ENCODE measurements at places on chromosomes 7 and 10.

- no peak for DNase-seq
Measured at GRCh38 chr7:452226-452751, 67.4 kb downstream of the PDGFA start.

DNA sequence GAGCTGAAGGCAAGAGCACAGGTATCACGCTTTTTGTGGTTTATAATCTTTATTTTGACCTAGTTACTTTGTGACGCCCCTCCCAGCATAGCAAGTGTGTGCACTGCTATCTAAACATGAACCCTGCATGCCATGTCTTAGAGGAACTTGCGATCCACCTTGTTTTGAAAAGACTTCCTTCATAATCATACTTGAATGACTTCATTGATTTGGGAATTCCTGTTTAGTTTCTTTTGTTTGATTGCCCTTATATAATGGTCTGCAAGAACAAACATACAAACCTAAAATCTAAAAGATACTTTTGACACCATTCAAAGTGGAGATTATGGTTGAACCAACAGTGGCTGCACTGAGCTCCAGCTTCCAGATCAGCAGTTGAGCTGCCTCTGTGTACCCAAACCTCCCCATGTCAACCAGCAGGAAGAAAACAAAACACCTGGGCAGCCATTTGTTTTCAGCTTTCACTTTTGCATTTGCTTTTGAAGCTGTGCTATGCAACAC lies 132.6 kb downstream of the CELF2 start:
- DNase-seq, result no peak

DNA sequence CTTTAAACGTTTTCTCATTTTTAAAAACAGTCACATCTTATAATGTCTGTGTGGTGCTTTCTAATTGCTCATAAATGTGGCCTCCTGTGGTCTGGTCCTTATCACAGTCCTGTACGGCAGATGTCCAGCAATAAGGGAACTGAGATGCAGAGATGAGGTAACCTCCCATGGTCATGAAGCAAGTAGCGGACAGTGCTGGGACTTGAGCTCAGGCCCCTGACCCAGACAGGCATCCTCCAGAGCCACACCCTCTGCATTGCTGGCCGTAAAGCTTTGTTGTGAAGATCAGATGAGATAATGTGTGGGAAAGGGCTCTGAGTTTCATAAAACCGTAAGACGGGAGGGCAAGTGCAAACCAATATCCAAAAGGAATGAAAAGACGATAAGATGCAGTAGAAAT lies 48.2 kb downstream of the DYNC2I1 start:
- no peak for DNase-seq

- DNase-seq, result no peak
Measured at GRCh38 chr7:99626661-99627060, 9.9 kb downstream of the ZSCAN25 start.

- DNase-seq, result no peak
Measured at GRCh38 chr7:2072042-2072441, 160.7 kb downstream of the MAD1L1 start.

DNA sequence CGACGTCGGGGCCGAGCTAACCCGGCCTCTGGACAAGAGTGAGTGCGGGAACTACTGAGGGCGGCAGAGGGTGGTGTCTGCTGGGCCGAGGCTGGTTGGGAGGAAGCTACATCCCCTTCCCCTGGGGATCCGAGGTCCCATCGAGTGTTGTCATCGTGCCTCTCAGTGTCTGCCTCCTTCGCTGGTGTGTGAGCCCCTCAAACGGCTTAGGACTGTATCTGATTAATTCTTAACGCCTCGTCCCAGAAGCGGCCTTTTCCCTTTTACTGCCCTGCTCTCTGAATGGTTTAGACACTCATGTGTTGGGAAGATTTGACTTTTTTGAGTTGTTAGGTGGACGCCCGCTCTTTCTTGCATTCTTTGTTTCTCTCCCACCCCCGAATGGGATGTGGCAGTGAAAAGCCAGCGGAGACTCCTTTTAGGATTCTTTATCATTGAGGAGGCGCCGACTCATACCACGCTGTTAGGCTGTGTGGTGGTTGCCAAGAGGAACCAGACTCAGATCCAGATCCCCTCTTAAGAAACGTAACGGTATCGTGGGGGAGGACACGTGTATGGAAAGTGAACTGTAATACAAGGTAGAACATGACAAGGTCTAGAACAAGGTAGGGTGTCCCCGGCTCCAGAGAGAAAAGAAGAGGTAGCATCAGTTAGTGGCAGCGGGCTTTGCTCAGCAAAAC lies 631 bp downstream of the SUPV3L1 start:
- DNase-seq, result peak; percentile 36

DNA sequence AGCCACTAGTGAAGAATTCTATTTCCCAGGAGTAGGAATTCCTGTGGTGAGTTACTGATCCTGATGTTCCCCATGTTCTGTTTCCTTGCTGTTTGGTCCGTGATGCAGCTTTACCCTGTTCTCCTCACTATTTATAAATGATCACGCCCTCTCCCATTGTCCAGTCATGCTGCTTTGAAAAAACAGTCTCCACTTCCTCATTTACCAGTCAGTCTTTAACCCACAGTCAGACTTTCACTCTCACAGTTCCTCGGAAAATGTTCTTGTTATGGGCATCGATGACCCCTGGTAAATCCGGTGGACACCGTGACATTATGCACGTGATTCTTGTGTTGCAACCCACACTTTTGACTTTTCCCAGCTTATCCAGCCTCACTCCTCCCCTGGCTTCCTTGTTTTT lies 14.4 kb downstream of the SCIN start:
- no peak for DNase-seq

DNA sequence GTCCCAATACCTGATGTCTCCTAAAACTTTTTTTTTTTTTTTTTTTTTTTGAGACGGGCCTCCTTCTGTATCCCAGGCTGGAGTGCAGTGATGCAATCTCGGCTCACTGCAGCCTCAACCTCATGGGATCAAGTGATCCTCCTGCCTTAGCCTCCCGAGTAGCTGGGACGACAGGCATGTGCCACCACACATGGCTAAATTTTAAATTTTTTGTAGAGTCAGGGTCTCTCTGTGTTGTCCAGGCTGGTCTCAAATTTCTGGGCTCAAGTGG lies 28.4 kb downstream of the GTF2IRD1 start:
- no peak for DNase-seq

DNA sequence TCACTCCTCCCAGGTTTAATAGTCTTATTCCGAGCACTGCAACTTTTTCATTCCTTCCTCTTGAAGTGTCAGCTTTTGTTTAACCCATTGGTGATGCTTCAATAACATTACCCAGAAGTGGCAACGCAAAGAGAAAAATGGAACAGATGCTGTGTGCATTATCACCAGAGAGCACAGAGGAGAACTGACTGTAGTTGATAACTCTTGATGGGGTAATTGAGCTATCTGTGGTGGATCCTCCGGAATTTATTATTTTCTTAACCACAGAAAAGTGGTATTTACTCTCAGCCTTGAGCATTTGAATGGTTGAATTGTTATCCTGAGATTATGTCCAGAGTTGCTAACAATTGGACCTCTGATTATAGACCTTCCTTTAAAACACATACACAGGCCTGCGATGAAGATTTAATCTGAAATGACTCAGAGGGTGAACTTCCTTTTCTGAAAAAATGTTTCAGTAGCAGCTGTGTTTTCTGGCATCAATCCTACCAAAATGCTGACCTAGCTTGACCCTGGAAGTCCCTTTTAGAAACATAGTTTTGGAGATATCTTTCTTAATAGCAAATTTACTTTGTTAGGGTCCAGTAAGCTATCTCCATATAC lies 1584.4 kb upstream of the LRRTM3 start:
- no peak for DNase-seq

DNA sequence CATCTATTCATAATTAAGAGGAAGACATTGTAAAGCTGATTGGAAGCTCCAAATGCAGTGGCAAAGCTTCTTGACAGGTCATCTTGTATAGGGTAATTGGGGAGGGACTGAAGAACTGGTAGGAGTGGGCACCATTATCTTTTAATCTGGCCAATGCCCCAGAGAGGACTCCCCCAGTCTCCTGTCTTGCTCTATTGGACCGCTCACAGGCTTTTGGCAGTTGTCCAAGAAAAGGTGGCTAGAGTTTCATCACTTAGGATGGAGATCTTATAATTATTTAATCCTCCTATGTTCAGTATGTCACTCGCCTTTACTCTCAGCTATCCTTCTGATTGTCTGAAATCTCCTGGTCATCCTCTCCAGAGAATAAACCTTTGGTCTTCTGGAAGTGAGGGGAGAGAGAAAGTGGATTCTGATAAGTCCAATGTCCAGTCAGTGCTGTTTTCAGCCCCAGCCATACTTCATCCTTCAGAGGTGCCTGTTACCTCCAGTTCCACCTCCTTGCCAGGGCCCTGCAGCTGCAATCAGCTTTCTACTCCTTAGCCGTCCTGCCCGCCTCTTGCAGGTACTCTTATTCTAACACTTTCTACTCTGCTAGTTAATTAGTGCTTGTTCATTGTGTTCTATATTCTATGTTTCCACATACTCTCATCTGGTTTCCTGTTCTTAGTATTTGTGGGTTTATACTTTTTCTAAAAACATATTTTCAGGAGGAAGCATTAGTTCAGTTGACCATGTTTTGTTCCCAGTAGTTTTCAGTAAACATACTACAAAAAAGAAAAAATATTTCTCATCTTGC lies 241.6 kb downstream of the NSUN6 start:
- no peak for DNase-seq

- DNase-seq, result no peak
Measured at GRCh38 chr7:38934536-38934935, 25.5 kb upstream of the VPS41 start.

GRCh38 chr10:77784856-77785255 lies 141.7 kb downstream of the DLG5 start:
- DNase-seq, result no peak

GRCh38 chr10:120396228-120396627 lies 60.8 kb upstream of the PLPP4 start:
- DNase-seq, result no peak

GRCh38 chr10:77667426-77668324 lies 30.1 kb upstream of the KCNMA1 start:
- no peak for DNase-seq

DNA sequence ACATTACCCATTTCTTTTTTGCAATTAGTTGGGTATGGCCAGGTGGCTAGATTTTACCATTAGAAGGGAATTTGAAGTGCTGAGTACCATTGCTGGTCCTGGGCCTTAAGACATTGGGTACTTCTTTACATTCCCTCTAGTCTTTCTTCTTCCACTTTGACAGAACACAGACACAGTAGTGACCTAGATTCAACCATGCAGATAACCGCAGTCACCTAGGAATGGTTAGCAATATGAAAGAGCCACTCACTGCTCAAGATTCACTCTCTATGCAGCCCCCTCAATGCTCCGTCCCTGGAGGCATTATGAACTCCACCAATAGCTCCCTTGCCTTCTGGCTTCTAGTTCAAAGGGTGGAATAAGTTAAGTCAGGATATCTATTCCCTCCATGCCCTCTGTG lies 16.2 kb upstream of the PON1 start:
- DNase-seq, result no peak

All from activated naive CD4-positive, alpha-beta T cell treated with Interleukin-2 at 50 U/mL for 16 hours (primary cell).